ENCODE measurements at places on chromosomes 7 and 10. TPM values are rescaled to one million over a fixed set of nuclear protein-coding genes. Genes with fewer than 3 reads are reported as not detected.

The CNTNAP2 gene
- total RNA-seq, result not detected

The SPAM1 gene
- total RNA-seq, result not detected

DNA sequence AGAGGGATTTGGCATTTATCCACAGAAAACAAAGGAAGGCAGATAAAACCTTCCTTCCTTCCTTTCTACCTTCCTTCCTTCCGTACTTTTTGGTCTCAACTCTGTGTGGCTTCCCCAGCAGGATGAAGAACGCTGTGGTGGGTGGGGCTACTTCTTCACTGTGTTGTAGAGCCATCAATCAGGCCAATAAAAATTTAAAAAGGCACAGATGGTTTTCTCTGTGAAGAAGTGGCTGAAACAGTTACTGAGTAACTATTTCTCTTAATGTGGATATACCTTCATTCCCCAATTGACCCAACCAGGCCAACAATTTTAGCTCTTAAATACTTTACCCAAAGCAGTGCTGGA is 75.8 kb downstream of the ZNF92 start:
- DNase-seq, result no peak

- no peak for DNase-seq
These were observed 83.6 kb upstream of the CHCHD3 start for GRCh38 chr7:133165529-133165928.
